ENCODE measurements at places on chromosomes 3 and 15.

- no peak for DNase-seq
Measured at GRCh38 chr3:99526921-99527320, 111.5 kb upstream of the COL8A1 start.

GRCh38 chr3:50192689-50193141, 1.3 kb downstream of the GNAT1 start:
- DNase-seq, result peak; percentile 56

DNA sequence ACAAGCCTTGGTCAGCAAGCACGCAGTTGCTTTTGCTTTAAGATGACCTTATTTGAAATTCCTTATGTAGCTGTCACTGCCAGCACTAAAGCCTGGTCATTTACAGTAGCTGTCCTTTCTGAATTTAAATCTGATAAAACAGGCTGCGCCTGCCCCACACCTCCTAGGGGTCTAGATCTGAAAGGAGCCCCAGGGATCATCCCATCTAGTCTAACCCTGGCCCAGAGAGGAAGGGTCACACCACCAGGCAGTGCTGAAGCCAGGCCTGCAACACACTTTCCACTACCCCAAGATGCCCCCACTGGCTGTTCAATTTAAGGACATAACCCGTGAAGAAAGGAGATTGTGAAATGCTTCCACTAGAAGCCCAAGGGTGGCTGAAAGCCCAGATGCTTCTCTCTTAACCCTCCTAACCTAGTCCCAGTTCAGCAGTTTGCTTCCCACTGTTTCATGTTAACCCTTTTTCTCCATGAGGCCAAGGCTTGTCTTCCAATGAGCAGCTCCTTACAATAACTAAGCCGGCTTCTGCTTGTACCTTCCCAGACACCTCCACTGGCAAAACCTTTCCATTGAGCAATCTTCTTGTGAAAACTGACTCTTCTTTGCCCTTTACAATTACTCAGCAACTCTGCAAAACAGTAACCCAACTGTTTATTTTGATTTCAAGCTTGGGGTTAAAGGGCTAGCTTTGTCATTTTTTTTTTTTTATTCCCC, 198.9 kb upstream of the LPP start:
- DNase-seq, result no peak

- DNase-seq, result no peak
Measured at GRCh38 chr3:66017591-66017990, 21.1 kb downstream of the MAGI1 start.

DNA sequence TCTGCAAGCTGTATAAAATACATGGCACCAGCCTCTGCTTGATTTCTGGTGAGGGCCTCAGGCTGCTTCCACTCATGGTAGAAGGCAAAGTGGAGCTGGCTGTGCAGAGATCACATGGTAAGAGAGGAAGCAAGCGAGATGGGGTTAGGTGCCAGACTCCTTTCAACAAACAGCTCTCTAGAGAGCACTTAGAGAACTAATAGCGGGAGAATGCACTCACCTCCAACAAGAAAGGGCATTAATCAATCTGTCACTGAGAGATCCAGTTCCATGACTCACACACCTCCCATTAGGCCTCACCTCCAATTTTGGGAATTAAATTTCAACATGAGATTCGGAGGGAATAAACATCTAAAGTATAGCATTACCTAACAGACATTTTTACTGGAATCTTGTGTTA, 644.1 kb upstream of the ARRDC4 start:
- no peak for DNase-seq
